NCI-H1694 treated with DMSO at 0.1 percent for 48 hours (cell line): ENCODE measurements at places on chromosomes 12 and 14.
A peak's percentile ranks its signal among the peaks of the same experiment; 100 is the strongest.

DNA sequence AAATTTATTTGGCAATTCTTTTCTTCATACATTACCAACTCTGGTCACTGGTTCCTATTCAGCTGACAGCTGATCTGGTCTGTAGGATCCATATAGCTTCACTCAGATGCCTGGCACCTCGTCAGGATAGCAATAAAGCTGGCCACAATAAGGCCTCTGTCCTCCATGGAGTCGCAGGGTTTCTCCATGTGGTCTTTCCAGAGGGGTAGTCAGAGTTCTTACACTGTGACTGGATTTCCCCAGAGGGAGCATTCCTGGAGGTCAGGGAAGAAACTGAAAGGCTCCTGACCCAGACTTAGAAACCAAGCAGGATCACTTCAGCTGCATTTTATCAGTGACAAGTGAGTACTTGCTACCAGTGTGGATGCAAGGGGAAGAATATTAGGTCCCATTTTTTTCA, 34.9 kb upstream of the SIX1 start:
- DNase-seq = no peak

GRCh38 chr12:100741084-100741711, 53.4 kb upstream of the ANO4 start:
- peak; percentile 14 for DNase-seq

DNA sequence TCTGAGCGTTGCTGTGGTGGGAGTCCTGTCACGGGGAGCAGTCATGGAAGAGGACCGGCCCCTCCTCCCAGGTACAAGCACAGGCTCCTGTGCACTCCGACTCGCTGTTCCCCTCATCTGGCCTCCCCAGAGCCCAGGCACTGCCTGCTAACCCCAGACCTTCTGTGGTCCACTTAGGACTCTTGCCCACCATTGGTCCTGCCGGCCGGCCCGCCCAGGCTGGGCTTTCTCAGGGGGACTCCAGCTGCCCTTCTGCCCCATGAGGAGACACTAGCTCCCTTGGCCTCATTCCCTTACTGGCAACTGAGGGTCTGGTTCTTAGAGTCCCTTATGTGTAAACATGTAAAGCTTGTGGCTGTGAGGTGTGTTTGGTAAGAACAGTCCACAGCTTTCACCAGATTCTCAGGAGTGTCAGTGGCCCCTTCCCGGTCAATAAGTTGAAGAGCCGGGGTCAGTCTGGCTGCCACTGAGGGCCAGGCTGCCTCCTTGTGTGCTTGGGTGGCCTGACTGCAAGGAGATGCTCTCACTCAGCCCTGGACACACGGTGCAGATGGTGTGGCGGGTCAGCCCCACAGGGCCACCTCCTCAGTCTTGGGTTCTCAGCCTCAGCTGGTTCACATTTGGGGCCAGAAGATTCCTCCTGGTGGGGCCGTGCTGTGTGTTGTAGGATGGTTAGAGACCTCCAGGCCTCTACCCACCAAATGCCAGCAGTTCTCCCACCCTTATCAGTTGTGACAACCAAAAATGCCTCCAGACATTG, 43.6 kb downstream of the DDX51 start:
- no peak for DNase-seq

GRCh38 chr12:116598311-116599284, 39.4 kb downstream of the MAP1LC3B2 start:
- DNase-seq = no peak

DNA sequence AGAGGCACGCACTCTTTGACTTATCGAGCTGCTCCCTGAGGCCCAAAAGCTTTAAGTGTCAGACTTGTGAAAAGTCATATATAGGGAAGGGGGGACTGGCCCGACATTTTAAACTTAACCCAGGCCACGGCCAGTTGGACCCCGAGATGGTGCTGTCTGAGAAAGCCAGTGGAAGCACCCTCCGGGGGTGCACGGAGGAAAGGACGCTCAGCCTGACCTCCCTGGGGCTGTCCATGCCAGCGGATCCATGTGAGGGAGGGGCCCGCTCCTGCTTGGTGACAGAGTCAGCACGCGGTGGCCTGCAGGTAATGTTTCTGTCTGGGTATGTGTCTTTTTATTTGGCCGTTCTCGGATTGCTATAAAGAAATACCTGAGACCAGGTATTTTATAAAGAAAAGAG, 7.0 kb downstream of the ZNF839 start:
- DNase-seq = no peak

DNA sequence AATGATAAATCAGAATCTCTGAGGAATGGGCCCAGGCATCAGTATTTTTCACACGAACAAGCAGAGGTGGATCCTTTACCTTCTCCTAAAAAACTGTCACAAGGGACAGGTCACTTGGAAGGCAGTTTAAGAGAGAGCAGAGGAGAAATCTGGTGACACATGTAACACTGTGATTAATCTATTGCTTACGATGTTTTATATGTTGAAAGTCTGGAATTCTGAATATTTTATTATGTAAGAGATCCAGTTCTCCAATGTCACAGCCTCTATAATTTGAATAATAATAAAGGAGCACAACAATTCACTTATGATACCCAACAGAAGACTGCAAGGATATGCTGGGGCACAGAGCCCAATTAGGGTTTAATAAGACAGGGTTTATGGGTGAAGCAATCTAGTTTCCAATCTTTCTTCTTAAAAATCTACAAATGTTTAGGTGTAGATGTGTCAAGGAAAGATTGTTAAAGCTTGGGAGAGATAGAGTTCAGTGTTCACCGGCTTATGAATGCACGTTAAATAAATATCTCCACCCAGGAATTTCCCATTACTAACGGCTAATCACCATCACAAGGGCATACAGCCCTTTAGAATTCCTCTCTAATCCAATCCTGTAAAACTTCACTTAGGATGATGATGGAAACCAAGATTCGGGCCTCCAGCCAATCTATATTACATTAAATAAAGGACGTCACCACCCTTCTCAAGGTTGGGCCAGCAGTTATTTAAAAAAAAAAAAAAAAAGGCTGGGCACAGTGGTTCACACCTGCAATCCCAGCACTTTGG, 23.4 kb downstream of the DUSP16 start:
- DNase-seq = no peak

DNA sequence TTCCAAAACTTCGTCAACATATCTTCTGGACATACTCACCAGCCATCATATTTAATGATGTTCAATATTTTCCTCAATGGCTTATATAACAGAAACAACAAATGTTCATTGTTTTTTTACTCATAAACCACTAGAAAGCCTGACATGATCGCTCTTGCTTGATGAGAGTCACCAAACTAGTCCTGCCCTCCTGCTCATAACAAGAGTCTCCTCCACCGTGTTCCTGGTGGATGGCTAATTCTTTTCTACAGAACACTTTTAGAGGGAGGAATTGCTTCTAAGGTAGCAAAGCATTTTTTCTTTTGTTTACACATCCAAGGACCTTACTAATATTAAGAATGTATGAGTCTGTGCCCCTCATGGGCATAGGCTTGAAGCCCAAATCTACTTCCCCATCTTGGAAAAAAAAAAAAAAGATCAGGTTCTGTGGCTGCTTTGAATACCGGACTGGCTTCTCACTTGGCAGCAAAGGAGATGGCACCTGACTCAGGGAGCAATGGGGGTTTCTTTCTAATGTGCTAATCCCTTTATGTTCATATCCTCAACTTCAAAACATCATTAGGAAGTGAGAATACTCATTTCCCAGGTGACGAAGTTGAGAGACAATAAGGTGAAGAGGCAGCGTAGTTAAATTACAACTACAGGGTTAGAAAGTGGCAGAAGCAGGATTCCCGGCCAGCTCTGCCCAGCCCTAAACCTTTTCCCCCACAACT, 188.8 kb downstream of the EPS8 start:
- DNase-seq = no peak

DNA sequence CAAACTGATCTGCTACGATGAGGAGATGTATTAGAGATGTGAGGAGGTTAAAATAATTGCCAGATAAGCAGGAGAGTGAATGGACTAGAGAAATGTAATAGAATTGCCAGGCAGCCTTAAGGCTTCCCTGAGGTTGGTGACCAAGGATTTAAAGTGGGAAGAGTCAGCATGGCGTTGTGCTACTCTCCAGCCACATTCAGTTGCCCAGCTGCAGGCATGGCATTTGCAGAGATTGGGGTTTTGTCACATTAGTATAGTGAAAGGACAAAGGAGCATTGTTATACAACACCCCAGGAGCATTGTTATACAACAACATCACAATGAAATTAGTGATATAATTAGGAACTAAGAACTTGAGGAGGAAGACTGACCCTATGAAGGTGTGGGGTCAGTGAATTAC, 31.7 kb downstream of the MARK3 start:
- DNase-seq = no peak
